SK-MEL-5 (cell line): ENCODE measurements at places on chromosomes 2 and 18. TPM values are rescaled to one million over a fixed set of nuclear protein-coding genes. Genes with fewer than 3 reads are reported as not detected.

DNA sequence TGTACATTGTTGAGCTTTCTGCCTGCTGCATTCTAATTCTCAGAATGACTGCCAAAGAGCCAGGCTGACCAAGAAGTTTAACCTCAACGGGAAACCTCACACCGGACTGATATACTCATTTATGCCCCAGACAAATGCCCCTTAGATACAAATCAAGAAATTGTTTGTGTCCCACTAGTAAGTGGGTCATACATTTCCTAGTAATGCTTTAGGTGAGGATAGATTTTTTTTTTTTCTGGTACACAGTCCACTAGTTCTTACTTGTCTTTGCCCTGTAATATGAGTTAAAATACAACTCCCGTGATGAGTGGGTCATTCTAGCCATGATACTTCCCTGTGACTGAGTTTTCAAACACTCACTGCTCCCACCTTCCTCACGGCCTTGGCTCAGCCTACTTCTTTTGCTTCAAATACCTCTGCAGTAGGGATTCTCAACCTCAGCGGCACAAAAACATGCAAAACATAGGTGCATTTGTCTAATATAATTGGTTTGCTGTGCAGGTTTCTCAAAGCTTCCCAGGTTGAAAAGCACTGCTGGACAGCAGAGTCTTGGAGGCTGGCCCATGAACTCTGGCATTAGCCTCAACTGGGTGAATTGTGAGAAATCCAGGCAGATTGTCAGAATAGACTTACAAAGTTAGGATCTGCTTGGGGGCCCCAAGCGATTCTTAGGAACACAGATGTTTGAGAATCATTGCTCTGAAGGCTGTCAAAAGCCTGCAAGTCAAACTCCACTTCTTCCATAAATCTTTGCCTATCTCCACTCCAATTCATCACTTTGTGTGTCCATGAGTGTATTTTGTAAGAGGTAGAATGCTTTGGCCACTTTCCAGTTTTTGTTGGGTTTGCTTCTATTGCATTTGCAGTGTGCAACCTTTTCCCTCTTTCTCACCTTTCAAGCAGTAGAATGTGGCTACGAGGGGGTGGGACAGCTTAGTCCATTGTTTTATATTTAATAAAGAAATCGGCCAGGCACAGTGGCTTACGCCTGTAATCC, 35.5 kb downstream of the TGIF1 start:
- DNase-seq = no peak

DNA sequence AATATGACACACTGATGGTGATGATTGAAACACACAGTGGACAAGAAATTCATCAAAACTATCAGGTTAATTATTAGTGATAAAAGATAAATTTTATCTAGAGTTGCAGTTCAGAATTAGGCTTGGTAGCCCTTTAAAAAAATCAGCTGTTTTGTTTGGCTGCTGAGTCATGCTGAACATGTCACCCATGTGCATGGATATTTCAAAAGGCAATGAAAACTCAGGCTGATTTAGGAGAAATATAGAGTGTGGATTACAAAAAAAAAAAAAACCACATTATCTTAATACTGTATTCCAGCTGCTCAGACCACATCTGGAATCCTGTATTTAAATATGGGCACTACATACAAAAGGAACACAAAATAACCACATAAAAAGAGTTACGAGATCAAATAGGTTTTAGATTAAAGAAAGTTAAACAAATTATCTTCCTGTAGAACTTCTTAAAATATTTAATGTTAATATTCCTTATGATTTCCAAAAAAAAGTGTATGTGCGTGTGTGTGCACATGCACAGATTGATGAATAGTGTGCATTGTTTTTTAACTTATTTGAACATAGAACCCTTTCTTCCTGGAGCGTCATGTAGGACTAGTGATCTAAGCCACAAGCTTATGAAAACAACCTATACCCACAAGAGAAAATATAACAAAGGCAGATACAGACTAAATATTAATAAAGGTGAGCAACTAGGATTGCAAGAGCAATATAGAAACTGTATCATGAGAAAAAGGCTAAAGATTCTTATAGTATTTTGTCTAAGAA, 186.2 kb downstream of the STK39 start:
- peak; percentile 82 for DNase-seq

The RPL31 gene
- total RNA-seq = 2,407 and 2,593 TPM in 2 replicates

The CCDC68 gene
- not detected in 2 replicates for total RNA-seq

The STK39 gene
- 8.5 and 8.9 TPM in 2 replicates for total RNA-seq

The WDR43 gene
- total RNA-seq = 211 and 233 TPM in 2 replicates

The SLC9A4 gene
- not detected in 2 replicates for total RNA-seq

DNA sequence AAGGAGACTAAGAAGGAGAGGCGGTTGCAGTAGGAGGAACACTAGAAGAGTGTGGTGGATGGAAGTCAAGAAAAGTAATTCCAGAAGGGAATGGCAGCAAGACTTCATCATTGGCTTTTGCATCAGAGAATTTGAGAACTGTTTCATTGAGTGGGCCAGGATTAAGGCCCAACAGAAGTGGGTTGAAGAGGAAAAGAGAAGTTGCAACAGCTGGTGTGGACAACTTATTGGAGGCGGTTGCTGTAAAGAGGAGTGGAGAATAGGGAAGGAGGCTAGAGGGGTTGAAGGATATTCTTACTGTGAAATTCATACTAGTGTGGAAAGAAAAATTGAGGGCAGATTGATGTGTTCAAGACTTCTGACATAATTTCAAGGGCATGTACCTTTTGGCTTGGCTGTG, 168.7 kb upstream of the FN1 start:
- DNase-seq = no peak

DNA sequence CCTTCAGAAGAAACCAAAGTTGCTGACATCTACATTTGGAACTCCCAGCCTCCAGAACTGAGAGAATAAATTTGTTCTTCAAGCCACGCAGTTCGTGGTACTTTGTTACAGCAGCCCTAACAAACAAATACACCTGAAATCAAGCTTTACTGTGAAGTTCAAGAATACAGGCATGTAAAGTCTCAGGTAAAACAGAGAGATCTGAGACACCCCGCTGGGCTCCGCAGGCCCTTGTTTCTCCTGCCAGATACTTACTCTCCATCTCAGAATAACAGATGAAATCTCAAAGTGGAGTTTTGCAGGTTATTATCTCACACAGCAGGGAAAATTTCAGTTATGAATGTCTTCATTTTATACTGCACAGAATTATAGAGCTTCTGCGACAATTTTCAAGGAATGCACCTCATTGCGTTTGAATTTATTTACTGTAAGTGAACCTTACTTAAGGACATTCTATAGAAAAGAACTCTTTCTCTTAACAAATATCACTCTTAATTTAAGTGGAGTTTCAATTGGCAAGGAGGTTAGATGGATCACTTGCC, 492.4 kb upstream of the LRATD1 start:
- DNase-seq = no peak

The VWC2L gene
- total RNA-seq = not detected in 2 replicates

DNA sequence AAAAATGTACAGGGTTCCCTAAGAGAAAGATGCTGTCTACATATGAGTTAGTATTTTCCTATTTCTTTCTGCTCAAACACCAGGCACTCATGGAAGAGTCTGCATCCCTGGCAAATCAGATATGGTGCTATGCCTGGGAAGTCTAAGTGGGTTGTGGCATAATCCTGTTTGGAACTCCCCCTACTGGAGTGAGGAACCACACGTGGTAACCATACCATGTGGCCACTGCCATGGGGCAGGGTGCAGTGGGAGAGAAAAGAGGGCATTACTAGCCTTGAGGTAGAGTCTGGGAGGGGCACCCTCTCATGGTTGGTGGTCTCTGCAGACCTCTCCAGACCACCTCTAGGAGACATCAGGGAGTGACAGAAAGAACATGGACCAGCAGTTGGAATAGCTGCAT, 257.9 kb upstream of the ATP5MC3 start:
- peak; percentile 65 for DNase-seq

DNA sequence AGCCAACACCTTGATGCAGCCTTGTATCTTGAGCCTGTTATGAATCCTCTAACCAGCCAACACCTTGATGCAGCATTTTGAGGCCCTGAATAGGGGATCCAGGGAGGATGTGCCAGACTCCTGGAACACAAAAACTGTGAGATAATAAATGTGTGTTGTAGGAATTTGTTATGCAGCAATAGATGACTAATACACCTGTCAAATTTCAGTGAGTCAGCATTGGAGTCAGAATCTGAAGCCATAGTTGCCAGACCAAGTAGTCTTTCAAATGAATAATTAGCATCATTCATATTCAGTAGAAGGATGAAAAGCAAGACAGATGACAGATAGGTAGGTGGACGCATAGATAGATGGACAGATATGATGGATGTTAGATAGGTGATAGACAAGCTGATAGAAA, 942.5 kb upstream of the SLC39A10 start:
- DNase-seq = no peak

GRCh38 chr2:98897746-98898145, 38.3 kb downstream of the CRACDL start:
- no peak for DNase-seq

- DNase-seq = peak; percentile 58
Observed at GRCh38 chr18:36942264-36942663, 113.3 kb downstream of the KIAA1328 start.

The TRAK2 gene
- 53.7 and 59.1 TPM in 2 replicates for total RNA-seq

DNA sequence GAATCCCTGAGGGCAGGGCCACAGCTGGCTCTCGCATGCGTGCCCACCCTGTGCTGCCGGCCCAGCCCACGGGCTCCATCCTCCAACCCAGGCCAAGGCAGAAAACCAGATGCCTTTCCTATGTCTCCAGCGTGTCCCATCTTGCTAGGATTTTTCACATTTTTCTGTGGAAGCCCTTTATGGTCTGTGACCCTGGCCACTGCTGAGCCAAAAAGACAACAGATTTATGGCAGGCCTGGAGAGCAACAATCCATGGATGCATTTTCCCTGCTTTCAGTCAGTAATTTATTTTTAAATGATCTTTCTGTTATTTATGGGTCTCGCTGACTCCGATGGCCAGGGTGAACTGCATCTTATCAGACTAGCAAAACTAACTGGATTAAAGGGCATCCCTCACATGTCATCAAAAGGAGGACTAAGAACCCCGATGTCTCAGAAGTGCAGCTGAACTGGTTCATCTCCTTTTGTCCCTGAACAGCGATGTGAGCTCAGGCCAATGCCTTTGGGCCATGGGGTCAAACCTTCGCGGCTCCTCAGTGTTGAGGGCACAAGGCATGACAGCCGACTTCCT, 346.0 kb downstream of the CYRIA start:
- no peak for DNase-seq

The RFX8 gene
- not detected in 2 replicates for total RNA-seq

- no peak for DNase-seq
Observed at GRCh38 chr2:24915175-24915574, 4.9 kb downstream of the ADCY3 start.

The NT5C1B gene
- total RNA-seq = not detected in 2 replicates

GRCh38 chr2:217995731-217996231, 7.0 kb downstream of the TNS1 start:
- DNase-seq = no peak

GRCh38 chr18:45073556-45073955, 392.9 kb downstream of the SETBP1 start:
- no peak for DNase-seq

- DNase-seq = no peak
Observed at GRCh38 chr2:28085201-28085600, 194.7 kb downstream of the BABAM2 start.

The SLC11A1 gene
- total RNA-seq = 0.11 TPM in 1 of 2 replicates, not detected in the other

- DNase-seq = no peak
Observed at GRCh38 chr2:120450196-120450820, 104.4 kb downstream of the INHBB start.

DNA sequence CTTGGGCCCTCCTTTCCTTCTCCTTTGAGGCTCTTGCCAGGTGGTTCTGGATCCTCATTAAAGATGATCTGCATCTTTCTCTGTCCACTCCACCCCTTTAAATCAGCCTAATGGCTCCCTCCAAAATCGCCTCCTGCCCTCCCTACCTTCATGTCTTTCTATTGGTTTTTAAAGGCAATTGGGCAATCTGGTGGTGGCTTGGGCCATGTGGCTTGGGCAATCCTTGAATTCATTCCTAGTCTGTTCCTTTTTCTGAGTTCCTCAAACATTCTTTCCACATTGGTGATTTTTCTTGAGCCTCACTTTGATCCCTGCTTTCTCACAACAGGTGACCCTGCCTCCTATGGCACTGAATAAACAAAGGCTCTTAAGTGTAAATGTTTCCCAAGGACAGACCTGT, 266.2 kb upstream of the REV1 start:
- no peak for DNase-seq

DNA sequence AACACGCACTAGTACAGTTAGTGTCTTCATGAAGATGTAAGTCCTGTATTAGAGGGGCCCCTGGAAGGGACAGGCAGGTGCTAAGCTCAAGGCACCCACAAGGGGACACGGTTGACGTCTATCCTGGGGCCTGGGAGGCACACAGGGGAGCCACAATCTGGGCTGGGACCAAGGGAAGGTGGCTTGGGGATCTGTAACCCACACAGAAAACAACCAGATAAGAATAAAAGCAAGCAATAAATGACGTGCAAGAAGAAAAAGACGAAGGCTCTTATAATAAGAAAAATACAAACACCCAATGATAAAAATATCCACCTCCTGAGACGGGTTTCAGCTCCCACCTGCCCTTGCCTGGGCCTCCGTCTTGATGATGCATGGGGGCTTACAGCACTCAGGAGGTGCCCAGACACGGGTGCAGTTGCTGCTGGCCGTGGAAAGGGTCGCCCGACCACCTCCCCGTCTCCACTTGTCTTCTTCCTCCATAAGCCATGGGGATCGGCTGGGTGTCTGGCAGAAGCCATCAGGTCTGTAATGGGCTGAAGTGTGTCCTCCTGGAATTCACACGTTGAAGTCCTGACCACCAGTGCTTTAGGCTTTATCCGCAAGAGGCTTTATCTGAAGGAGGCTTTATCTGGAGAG, 73.9 kb downstream of the TWIST2 start:
- no peak for DNase-seq

The POTEF gene
- 0.11 TPM in 1 of 2 replicates, not detected in the other for total RNA-seq

- DNase-seq = no peak
Observed at GRCh38 chr2:43642363-43642762, 5.3 kb downstream of the PLEKHH2 start.

DNA sequence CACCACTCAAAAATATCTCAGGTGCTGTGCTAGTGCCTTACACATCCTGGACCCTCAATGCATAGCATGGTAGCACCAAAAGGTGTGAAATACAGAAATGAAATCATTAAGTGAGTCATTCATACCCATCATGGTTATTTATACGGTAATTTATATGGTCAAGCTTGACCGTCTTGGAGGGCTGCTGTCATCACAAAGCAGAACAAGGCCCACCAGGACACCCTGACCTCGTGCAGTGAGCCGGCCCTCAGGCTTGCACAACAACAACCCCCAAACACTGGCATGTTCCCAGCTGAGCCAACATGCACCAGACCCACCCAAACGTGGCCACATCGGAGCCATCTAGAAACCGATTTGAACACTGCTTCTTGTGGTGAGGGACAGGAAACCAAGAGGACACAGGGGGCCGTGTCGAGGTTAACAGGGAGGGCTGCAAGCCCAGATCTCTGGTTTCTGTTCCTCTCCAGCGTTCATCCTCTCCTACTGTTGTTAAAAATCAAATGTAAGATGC, 378.5 kb upstream of the ID2 start:
- DNase-seq = no peak

- DNase-seq = no peak
Observed at GRCh38 chr18:36314754-36315153, 17.2 kb downstream of the FHOD3 start.

- DNase-seq = no peak
Observed at GRCh38 chr2:64283641-64284361, 139.6 kb upstream of the PELI1 start.

The B4GALT6 gene
- 16.1 and 18.4 TPM in 2 replicates for total RNA-seq
